EL (cell line): ENCODE measurements at places on chromosomes 13 and 19.

- DNase-seq, result peak; percentile 25
Measured at GRCh38 chr19:56377105-56377924, 16.0 kb downstream of the ZNF582 start.

GRCh38 chr19:43780706-43781525, at the start of gene KCNN4:
Gene KCNN4 (minus strand): TSS chr19:43780973. CDS start chr19:43780861, 112 bp downstream.
- peak; percentile 53 for DNase-seq

DNA sequence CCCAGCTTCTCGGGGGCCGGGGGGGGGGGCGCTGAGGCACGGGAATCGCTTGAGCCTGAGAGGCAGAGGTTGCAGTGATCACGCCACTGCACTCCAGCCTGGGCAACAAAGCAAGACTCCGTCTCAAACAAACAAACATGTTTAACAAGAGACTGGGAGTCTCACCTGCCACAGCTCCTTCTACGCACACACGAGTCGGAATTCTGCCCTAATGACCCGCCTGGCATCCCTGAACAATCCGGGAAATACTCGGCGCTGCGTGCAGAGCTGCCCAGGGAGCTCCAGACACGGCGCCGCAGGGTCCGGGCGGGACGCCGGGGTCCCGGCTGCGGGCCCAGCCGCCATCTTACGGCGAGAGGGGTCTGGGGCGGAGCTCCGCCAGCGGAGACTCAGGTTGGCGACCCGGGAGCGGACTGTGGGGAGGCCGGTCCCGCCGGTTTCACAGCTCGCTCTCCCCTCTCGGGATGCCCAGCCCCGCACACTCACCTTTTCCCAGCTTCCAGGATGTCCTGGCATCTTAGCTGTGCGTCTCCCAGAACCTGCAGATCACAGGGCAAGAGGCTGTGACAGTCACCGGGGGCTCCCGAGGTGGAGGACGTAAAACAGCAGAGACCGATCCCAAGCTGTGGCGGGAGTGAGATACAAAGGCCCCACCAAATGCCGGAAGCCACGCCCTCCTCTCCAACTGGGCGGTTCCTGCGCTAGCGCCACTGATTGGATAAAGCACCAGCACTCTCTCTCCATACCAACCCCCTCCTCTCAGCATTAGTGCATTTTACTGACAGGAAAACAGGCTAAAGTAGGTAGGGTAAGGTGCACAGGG, 23.6 kb upstream of the ZNF724 start:
- peak; percentile 90 for DNase-seq

- DNase-seq, result peak; percentile 84
Measured at GRCh38 chr19:850221-850978, 1.7 kb upstream of the ELANE start.

GRCh38 chr13:28246891-28247290, 108.5 kb downstream of the PAN3 start:
- peak; percentile 9 for DNase-seq

GRCh38 chr13:81957121-81957520, 1616.2 kb upstream of the SPRY2 start:
- peak; percentile 1 for DNase-seq

DNA sequence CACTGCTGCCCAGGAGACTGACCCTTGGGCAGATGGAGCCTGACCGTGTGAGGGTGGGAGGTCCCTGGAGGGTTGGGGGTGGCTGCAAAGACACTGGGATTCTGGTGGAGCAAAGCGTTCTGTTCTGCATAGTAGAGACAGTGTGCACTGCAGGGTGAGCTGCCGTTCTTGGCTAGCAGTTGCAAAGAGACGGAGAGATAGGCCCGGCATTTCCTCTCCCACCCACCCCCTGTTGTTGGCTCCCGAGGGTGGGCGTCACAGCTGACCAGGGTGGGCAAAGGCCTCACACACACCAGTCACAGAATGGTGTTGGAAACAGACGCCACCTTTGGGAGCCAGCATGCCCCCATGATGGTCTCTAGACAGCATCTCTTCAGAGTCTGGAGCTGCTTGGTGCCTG, 11.4 kb downstream of the TMEM255B start:
- DNase-seq, result no peak

DNA sequence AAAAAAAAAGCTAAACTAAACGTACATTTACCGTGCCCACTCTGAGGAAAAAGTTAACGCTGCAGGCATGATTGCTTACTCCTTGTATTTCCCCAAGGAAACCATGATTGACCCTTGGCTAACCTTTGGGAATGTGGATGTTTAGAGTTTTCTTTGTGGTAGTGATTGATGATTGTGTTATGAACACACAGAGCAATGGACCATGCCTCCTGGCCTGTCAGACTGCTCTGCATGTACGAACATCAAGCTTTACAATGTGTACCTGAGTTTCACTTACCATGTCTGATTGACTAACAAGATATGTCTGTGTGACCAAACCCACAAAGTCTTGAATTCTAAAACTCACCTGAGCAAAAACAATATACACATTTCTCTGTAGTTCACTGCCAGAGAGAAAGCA, 35.1 kb downstream of the MYCBP2 start:
- DNase-seq, result no peak
